Stimulated activated CD8-positive, alpha-beta memory T cell treated with anti-CD3 and anti-CD28 coated beads, Interleukin-12 subunit alpha, Interleukin-12 subunit beta, amount 100 ng/mL, for 1 hour (primary cell): ENCODE measurements at places on chromosomes 12 and 14.

GRCh38 chr12:72432037-72432604 lies 160.0 kb downstream of the TRHDE start:
- DNase-seq = no peak

DNA sequence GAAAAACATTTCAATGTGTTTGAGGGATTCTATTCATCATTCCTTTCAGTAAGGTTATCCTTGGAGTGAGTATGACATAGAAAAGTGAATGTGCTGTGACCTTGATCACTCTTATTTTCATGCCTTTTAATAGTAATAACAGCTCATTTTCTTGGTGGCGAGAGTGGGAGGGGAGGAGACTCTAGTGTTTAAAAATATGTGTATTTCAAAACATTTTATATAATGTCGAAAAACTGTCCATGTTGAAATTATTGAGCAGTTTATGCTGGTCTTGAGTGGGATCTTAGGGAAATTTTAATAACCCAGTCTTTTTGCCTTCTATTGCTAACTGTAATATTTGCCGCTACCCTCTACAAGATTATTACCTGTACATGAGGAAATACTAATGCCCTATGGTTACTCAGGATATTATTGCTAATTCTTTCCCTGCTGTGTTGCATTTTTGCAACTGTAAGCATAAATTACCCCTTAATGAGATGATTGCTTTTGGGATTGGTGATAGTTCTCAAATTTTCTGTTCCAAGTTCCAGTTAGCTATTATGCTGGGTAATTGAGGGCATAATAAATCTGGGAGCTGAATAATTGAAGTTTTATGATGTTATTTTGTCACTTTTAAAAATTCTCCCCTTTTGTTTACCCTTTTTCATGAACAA lies 21.9 kb downstream of the ATF7IP start:
- no peak for DNase-seq

DNA sequence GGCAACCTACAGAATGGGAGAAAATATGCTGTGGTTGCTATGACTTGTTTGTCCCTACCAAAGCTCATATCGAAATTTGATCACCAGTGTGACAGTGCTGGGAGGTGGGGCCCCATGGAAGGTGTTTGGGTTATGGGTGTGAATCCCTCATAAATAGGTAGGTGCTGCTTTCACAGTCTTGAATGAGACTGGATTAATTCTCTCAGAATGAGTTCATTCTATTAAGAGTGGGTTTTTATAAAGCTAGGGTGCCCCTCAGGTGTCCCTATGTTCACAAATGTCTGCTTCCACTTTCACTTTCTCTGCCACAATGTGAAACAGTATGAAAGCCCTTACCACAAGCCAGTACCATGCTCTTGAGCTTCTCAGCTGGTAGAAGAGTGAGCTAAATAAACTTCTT lies 133.5 kb downstream of the CPNE8 start:
- DNase-seq = no peak

DNA sequence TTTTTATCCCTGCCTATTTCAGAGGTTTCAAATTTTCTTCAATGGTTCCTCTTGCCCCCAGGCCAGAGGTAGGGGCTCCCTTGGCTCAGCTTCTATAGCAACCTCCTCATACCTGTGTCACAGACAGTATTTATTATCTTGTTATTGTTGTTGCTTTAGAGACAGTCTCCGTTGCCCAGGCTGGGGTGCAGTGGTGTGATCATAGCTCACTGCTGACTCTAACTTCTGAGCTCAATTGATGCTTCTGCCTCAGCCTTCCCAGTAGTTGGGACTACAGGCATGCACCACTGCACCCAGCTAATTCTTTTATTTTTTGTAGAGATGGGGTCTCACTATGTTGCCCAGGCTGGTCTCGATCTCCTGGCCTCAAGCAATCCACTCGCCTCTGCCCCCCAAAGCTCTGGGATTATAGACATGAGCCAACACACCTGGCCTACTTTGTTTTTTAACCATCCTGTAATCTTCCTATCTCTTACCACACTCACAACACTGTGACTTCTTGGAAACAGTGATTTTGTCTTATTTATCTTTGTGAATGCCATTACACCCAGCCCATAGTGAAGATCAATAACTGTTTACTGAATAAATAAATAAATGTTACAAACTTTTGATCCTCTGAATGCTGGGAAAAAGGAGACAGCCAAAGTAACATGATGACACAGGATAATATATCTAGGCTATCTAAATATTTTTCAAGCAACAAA lies 95.9 kb downstream of the PHLDA1 start:
- no peak for DNase-seq

GRCh38 chr12:15453613-15454012 lies 131.3 kb downstream of the PTPRO start:
- DNase-seq = no peak

GRCh38 chr12:108614639-108615038 lies 16.8 kb upstream of the TMEM119 start:
- DNase-seq = no peak

DNA sequence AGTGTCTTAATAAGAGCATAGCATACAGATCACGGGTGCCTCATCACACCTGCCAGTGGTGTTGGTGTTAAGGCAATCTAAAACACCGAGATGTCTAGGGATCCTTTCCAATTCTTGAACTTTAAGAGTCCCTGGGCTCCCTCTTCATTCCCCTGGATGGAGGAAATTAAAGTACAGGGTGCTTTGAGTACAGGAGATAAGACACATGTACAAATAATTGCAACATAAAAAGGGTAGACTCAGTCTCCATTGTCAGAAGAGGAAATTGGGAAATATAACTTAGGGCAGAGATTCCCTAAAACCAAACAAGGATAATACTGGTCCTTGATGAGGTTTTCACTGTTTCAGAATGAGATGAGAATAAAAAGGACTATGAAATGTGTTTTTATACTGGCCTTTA lies 34.9 kb downstream of the SCFD1 start:
- DNase-seq = no peak

DNA sequence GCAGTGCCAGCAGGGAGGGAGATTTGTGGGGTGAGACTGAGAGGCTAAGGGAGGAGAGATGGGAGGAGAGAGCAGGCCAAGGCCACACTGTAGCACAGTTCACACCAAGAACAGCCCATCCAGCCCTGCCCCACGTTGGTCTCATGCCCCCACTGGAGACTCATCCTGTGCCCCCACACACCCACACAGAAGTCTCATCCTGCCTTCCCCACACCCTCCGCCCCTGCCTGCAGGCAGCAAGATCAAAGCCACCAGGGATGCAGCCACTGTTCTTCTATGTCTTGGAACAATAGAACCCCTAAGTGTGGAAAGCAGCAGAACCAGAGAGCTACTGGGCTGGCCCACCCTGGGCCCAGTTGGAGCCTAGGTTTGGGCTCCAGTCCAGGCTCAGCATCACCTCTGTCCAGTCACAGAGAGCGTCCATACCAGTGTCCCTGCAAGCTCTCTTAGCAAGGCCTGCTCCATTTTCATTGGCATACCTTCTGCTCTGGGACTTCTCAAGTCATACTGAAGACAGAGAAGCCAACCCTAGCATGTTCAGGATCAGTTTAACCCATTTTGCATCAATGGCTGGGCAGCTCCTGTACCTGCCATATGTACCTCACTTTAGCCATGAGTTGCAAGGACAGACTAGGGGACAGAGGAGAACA lies 31.7 kb upstream of the HDAC7 start:
- no peak for DNase-seq

- no peak for DNase-seq
Measured at GRCh38 chr12:49410818-49411217, 43.6 kb downstream of the SPATS2 start.

DNA sequence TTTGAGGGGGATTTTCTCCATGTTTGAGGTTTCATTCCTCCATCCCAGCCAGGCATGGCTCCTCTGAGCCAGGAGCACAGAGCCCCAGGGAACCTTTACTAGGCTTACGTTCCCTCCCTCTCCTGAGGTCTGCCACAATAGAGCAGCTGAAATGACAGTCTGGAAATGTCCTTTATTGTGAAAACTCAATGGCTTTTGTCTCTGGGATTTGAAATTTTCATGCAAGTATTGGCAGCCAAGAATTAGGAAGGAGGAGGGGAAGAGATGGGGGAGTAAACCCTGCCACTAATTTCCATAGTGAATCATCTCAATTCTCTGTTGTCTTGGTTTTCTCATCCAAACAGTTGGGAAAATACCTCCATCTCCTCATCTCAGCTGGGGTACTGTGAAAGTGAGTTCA lies 2.6 kb upstream of the PLEKHG3 start:
- DNase-seq = no peak

GRCh38 chr14:105333613-105334364 lies 19.2 kb downstream of the PACS2 start:
- DNase-seq = no peak

DNA sequence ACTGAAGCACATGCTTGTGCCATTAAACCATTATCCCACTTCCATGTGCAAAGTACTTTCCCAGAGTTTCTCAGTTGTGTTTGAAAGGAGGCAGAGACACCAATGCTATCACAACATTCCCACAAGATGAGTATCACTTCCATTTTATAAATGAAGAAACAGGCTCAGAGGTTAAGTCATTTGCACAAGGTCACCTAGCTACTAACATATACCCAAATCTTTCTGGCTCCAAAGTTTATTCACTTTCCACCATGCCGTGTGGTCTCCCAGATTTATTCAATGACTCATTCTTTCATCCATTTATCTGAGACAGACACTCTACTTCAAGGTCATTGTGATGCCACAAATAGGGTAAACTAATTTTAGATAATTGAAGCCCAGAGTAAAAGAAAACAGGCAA lies 9.4 kb downstream of the ART4 start:
- no peak for DNase-seq

GRCh38 chr12:120628919-120629318 lies 11.5 kb upstream of the CABP1 start:
- DNase-seq = no peak

DNA sequence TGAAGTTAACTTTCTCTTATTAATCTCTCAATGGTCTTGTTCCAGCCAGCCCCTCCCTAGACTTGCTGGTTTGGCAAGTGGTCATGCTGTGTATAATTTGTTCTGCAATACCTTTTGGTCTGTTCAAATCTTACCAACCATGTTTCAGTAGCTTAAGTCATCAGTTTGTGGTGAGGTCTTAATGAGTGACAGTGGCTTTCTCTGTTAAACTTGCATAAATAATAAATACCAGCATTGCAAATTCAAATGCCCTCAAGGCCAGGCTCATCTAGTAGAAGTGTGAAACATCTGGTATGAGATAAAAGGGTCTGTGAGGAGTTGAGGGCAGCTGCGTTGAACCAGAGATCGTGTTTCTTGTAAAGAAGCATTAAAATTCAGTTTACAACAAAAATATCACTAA lies 319.5 kb downstream of the TMEM117 start:
- DNase-seq = no peak

DNA sequence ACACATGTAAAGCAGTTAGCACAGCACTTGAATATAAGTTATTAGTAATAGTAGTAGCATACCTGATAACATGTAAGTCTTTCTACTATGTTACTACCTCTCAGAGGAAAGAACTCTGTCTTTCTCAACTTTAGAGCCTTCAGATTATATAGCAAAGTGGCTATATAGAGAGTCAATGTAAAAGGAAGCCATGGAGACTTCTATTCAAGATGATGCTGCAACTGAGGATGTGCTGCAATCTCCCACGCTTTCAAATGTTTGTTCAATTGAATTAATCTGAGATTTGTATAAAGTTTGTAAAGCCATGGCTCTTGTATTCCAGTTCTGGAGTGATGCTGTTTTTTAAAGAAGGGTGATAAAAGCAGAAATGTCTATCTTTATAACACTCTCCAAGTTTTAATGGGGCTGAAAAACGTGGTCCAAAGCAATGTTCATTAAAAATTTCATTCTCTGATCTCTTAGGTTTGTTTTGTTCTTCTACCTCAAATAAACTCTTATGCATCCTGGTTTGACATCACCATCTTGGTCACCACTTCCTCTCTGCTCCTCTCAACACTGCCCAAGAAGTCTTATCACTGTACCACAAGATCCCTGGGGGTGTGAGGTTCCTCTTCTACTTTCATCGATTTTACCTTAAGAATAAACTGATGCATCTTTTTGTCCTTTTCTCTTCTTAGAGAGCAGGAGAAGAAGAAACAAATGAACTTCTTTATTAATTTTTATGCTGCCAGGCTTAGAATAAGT lies 40.6 kb downstream of the C12orf42 start:
- DNase-seq = no peak

- DNase-seq = no peak
Measured at GRCh38 chr14:81091660-81092059, 129.1 kb downstream of the GTF2A1 start.

- DNase-seq = no peak
Measured at GRCh38 chr14:101736585-101736984, 24.9 kb upstream of the PPP2R5C start.

DNA sequence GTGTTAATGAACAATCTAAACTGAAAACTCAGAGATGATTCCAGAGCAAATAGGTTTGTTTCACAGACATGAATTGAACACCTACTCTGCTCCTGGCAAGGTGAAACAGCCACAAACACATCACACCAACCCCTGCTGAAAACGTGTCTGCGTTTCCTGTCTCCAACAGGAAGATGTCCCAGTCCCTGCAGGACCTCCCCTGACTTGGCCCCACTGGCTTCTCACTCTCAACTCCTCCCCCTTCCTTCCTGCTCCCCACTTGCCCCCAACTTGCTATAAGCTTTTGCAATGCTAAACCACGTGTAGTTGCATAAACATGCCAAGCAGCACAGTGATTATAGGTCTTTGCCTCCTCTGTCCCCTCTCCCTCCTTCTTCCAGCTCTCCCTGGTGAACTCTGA lies 567.6 kb downstream of the BCL11B start:
- DNase-seq = peak; percentile 7

GRCh38 chr12:7075939-7076338 lies 15.4 kb downstream of the C1S start:
- DNase-seq = no peak

DNA sequence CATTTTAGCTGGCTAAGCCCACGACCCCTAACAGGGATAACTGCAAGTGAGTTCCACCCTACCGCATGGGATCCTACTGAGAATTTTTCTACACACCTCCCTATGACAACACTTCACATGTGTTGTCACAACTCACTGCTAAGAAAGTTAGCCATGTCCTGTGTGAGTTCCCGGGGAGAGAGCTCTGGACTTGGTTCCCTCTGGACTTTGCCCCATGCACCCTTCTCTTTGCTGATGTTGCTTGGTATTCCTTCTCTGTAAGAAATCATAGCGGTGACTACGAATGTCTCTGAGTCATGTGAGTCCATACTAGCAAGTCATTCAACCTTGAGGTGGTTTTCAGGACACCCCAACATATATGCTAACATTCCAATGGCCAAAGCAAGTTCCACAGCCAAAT lies 9.5 kb upstream of the CDKN3 start:
- no peak for DNase-seq

- DNase-seq = no peak
Measured at GRCh38 chr12:19783547-19784444, 344.5 kb downstream of the AEBP2 start.

DNA sequence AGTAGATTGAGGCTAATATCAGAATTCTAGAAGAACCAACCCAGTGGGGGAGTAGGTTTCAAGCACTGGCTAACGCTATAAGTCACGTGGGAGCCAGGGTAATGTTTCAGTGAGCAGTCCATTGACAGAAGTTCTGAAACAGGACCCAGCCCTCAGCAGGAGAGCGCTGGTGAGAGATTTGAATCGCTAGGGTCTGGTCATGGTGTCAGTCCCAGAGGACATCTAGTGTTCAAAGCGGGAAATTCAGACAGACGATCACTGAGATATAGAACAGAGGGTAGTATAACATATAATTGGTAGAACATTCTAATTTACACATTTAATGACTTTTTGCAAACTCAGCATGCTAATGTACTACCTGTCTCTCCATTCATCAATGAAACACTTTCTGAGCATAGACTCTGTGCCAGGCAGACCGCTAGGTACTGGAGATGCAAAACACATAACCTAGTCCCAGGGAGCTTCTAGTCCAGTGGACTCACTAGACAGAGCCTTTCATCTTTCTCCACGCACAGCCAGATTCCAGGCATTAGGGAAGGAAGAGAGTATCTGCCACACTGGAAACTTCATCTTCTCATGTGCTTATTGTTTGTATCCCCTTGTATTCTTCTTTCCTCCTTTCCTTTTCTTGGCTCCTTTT lies 35.4 kb upstream of the RNASE3 start:
- no peak for DNase-seq
